HFFc6 (cell line): ENCODE measurements at places on chromosomes 5 and 9. TPM values are rescaled to one million over a fixed set of nuclear protein-coding genes. Genes with fewer than 3 reads are reported as not detected.

DNA sequence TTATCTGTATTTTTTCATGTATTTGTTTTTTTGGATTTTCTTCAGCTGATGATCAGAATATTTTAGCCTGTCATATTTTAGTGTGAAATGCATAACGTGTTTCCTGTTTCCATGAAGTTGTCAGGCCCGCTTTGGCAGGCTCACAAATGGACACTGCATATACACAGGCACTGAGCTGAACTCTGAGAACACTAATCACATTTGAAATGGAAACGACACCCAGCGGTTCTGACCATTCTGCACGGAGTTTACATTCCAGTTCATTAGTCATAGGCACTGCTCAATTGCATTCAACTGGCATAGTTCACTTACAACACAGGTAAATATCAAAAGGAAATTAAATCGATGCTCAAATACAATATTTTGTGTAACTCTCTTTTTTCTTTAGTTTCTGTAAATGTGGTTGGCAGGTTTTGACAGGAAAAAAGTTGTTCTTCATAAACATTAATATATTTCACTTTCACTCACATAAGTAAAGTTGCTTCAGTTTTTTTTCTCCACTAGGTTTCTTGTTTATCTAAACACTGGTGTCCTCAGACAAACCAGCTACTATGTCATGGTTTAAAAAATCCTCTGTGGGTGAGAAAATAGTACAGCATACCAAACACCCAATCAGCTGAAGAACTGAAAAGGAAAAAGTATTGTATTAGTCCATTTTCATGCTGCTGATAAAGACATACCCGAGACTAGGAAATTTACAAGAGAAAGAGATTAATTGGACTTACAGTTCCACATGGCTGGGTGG lies 559.0 kb upstream of the DAP start:
- DNase-seq, result no peak

GRCh38 chr9:91193087-91193657 lies 168.5 kb downstream of the AUH start:
- DNase-seq, result peak; percentile 99

GRCh38 chr9:74513221-74513620 lies 16.1 kb downstream of the RORB start:
- no peak for DNase-seq

DNA sequence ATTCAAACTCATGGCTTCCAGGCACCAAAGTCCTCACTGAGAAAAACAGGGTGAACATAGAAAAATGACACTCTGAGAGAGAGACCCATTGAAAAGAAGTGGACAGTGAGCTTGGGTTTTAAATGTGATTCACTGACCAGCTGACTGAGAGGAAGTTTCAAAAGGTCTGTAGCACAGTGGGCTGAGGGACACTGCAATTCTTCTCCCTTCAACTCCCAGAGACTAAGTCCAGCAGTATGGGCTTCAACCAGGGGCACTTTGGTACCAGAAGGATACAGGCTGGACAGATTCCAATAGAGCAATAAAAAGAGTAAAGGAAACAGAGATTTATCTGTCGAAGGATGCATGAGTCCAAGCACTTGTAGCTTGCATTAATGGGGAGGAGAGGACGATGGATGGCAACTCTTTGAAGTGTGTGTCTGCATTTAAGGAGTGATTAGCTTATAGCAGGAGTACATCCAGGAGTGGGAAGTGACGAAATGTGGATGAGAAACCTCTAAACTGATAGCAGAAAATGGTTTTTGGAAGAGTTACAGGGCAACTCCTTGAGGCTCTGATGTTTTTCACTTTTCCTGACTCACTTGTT lies 117.0 kb upstream of the ANKRD55 start:
- no peak for DNase-seq

- no peak for DNase-seq
These were observed 473.7 kb downstream of the ARHGEF28 start for GRCh38 chr5:74099538-74100267.

DNA sequence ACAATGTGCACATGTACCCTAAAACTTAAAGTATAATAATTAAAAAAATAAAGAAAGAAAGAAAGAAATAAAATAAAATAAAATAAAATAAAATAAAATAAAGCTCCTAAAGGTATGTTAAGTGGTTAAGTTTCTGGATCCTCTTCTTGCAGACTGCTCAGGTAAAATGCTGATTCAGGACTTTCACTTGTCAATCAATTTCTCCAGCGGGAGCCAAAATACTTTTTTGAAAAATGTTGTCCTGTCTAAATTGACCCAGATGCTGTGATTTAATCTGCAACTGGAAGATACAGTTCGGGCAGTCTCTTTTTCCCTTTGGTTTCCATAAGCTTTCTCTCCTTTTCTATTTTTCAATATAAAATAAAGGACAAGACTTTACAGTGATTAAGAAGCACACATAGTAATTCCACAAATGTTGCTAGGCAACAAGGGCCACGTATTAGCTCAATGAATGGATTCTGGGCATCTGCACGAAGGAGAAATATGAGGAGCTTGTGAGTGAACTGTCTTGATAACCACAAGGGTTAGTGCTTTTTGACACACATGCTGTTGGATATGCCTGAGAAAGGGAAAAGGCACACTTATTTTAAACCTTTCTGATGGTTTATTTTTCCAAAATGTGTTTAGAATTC lies 38.6 kb downstream of the HTR4 start:
- peak; percentile 24 for DNase-seq

GRCh38 chr5:109833946-109834345 lies 144.2 kb downstream of the MAN2A1 start:
- DNase-seq, result peak; percentile 20

GRCh38 chr5:40619421-40619820 lies 60.3 kb upstream of the PTGER4 start:
- DNase-seq, result peak; percentile 27

Gene PTPN3
- not detected in 3 replicates for total RNA-seq
